Activated CD4-positive, alpha-beta T cell treated with anti-CD3 and anti-CD28 coated beads, Interleukin-2, Interleukin-6, amounts not matched to agents 100 ng/mL and 50 ng/mL, durations not matched to agents 16 hours and 8 hours (primary cell): ENCODE measurements at places on chromosomes 3 and 15.

GRCh38 chr3:101423984-101424888 lies 88.8 kb downstream of the SENP7 start:
- no peak for DNase-seq

- no peak for DNase-seq
These were observed 62.0 kb downstream of the MGLL start for GRCh38 chr3:127760361-127760760.

DNA sequence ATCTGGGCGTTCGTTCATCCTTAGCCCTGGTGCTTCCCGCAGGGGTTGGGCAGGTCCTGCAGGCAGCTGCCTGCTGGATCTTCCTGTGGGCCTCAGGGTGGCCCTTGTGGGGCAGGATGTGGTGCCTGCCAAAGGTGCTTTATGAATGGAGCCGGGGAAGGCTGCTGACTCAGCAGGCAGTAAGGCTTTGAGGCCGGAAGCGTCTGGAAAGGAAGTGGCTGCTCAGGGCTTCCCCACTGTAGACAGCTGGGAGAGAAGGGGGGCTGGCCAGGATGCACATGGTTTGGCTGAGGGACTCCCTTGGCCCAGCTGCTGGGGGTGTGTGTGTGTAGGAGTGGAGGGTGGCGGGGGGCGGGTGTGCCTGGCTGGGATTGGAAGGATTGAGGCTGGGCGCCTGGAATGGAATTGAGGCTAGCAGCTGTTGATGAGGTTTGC lies 12.9 kb downstream of the CD276 start:
- peak; percentile 94 for DNase-seq

DNA sequence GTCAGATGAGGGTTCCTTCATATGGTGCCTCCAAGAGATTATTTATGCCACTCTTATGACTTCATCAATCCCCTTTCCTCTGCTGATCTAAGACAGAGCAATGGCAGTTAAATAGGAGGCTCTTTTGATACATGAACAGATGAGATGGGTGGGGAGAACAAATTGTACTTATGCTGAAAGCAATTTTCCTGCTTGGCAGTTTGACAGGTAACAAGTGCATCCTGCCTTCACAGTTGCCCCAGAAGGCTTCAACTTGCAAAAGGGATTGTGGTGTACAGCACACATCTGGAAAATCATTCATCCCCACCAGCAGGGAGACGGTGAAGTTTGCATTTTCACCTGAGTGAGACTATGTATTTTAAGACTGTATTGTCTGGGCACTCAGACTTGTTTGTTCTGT lies 27.3 kb downstream of the ENTPD3 start:
- DNase-seq: no peak

DNA sequence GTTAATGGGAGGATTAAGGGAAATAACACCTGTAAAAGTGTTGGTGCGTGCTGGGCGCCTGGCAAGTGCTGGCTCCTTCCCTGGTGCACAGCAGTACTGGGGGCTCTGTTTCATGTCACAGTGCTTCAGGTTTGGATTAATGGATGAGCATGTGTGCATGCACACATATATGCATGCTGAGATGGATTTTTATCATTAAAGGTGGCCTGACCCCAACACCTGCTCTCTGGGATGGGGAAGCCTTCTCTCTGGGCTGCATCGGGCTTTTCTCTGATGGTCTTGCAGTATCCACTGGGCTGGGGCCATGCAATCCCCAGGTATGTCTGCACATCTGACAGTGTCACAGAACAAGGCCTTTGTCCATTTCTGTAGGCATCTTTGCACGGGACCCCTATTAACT lies 127.5 kb upstream of the PLXNA1 start:
- no peak for DNase-seq

- DNase-seq: no peak
These were observed 44.3 kb downstream of the ADGRG7 start for GRCh38 chr3:100653604-100654294.

DNA sequence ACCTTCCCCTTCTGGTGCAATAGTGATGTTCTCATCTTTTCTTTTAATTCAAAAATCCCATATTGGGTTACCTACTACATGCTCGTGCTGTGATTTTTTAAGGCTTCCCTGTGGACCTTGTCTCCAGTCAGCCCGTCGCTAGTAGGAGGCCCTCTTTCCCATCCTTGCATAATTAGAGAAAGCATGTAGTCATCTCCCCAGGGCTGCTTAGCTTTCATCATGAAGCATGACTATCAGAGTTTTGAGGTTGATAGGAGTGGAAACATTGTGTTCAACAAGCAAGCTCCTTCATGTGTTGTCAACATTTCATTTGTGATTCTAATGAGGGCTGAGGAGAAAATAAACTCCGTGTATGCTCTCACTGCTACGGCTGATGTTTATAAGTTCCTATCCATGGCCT lies 8.7 kb upstream of the LRTM1 start:
- DNase-seq: no peak

- DNase-seq: no peak
These were observed 23.2 kb downstream of the CYFIP1 start for GRCh38 chr15:22956978-22957260.

- no peak for DNase-seq
These were observed 483.9 kb downstream of the RBMS3 start for GRCh38 chr3:29764603-29765254.

DNA sequence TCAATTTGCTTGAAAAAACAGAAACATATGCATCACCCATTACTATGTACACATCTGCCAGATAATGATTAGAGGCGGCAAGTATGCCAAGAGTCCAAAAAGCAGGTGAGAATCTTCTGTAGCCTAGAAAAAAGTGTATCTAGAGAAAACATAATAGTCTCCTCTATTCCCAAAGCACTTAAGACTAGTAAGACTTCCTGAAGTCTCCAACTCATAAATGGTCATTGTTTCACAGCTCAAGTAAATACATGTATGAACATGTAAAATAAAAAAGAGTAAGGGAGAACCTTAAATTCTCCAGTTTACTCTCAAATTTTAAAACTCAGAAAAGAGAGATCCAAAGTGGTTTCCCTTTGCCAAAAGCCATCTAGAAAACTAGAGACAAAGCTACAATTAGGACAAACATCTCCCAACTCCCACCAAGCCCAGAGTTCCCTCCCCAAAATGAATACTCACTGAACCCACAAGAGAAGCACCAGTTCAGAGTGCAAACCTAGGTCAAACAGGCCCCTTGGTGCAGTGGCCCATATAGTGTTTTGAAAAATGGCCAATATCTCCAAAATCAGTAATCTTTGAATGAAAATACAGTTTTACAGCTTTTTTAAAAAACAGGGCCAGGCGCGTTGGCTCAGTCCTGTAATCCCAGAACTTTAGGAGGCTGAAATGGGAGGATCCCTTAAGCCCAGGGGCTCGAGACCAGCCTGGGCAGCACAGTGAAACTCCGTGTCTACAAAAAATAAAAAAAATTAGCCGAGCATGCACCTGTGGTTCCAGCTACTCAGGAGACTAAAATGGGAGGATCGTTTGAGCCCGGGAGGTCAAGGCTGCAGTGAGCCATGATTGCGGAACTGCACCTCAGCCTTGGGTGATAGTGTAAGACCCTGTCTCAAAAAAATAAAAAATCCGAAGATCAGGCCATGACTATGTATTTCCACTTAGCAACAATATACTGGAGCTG lies 11.0 kb upstream of the MAP4 start:
- no peak for DNase-seq

- no peak for DNase-seq
These were observed 27.5 kb upstream of the TGM5 start for GRCh38 chr15:43294091-43294706.

DNA sequence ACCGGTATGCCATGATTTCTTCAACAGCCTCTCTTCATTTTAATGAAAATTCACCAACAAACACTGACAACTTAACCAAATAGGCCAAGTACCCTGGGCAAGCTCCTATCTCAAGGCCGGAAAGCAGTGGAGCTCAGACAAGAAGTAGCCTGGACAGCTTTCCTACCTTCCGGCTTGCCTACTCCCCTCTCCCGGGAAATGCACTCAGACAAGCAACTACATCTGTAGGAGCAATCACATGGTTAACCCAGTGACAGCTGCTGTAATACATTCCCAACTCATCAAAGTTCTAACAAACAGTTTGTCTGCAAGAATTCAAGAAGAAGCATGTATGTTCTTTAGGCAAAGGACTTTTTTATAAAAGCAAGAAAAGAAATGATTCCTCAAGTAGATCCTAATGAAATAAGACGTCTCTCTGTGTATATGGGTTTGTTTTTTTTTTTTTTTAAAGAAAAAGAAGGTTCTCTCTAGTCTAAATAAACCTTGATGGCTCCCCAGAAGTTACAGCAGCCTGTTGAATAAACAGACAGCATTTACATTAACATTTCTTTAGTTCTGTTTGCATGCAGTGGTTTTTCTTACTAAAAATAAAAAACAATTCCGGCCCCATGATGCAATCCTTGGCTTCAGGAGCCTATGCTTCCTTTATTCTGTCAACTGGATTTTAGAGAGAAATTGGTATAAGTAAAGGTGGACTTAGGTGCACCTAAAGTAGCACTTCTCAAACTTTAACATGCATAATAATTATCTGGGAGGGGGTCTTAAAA lies 278.7 kb downstream of the NEK10 start:
- DNase-seq: no peak

DNA sequence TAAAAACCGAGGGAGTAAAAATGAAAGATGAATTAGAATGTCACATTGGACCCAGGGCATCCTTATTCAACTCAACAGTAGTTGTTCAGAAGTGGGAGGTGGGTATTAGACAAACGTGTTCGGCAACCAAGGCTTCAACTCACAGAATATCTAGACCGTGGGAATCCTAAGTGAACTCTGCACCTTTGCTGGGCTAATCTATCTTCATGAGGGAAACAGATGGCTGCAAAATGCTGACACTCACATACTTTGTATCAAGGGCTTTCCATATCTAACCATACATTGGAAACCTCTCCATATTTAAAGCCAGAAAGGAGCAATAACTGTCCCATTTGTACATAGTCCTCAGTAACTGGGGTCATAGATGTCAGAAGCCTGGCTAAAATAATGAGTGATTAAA lies 20.9 kb downstream of the PLSCR1 start:
- no peak for DNase-seq

DNA sequence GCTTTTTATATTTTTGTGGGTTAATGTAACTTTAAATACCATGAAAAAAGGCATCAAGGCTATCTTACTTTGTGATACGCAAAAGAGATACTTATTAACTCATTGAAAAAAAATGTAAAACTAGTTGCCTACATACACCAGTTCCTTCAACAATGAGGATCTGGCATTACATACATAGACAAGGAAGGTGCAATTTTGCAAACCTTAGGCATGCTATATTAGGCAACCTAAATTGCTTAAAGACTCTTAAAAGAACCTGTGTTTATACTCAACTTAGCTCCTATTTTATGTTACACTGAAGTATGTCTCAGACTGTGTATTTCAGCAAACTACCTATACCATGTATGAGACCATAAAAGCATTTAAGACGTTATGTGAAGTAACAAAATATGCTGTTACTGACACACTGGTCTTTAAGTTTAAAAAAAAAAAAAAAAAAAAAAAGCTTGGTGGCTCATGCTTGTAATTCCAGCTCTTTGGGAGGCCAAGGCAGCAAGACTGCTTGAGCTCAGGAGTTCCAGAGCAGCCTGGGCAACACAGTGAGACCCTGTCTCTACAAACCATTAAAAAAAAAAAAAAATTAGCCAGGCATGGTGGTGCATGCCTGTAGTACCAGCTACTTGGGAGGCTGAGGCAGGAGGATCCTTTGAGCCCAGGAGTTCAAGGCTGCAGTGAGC lies 9.1 kb downstream of the TASOR start:
- no peak for DNase-seq
